ENCODE measurements at places on chromosomes 4 and X.

DNA sequence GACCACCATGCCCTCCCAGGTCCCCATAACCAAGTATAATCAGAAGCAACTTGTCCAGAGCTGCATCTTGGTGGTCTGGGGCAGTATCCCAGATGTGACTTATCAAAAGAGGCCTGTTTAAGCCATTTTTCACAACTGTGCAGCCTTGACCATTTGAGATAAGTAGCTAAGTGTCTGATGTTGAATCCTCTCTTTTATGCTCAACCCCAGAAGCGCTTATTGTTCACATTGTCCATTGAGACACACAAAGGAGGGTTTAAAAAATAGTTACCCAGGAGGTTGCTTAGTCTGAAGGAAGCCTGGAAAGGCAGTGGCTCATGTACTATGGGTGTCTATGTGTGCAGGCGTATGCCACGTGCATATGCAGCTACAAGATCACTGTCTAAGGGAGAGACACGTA, 27.0 kb downstream of the ENPP6 start:
- H3K4me3 ChIP-seq = no peak overlapping the region
- no peaks in the 10 kb centered on the region for H3K27me3 ChIP-seq
- H3K27ac ChIP-seq = no peak overlapping the region
- DNase-seq = no peak
- no peaks in the 10 kb centered on the region for H3K36me3 ChIP-seq

GRCh38 chr4:151957153-151957552, 196.3 kb upstream of the GATB start:
- H3K27ac ChIP-seq = no peak overlapping the region
- no peaks in the 10 kb centered on the region for H3K36me3 ChIP-seq
- H3K4me3 ChIP-seq = no peak overlapping the region
- H3K4me1 ChIP-seq = no peaks in the 10 kb centered on the region
- no peak for DNase-seq

- no peak overlapping the region for H3K4me3 ChIP-seq
- no peaks in the 10 kb centered on the region for H3K4me1 ChIP-seq
- DNase-seq = no peak
- no peaks in the 10 kb centered on the region for H3K27me3 ChIP-seq
These were observed 142.7 kb downstream of the TENM3 start for GRCh38 chr4:182385897-182386296.

- DNase-seq = no peak
- peaks cover 7% of the 10 kb centered on the region for H3K4me1 ChIP-seq
- H3K27me3 ChIP-seq = no peaks in the 10 kb centered on the region
- no peaks in the 10 kb centered on the region for H3K36me3 ChIP-seq
These were observed 4.9 kb downstream of the ZNF275 start for GRCh38 chrX:153338836-153339235.

DNA sequence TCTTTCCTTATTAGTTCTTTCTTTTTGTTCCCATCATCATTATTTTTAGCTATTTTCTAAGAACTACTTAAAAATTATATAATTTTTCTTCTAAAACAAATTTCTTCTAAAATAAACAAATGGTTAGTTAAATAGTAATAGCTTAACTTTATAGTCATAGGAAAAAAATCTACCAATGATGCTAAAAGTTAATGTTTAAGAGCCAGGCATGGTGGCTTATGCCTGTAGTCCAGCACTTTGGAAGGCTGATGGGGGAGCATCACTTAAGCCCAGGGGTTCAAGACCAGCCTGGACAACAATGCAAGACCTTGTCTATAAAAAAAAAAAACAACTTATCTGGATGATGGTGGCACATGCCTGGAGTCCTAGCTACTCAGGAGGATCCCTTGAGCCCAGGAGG, 127.1 kb upstream of the ANXA3 start:
- no peaks in the 10 kb centered on the region for H3K27me3 ChIP-seq
- no peak overlapping the region for H3K4me3 ChIP-seq
- no peak for DNase-seq
- H3K4me1 ChIP-seq = no peaks in the 10 kb centered on the region
- no peaks in the 10 kb centered on the region for H3K36me3 ChIP-seq
- H3K27ac ChIP-seq = no peak overlapping the region

DNA sequence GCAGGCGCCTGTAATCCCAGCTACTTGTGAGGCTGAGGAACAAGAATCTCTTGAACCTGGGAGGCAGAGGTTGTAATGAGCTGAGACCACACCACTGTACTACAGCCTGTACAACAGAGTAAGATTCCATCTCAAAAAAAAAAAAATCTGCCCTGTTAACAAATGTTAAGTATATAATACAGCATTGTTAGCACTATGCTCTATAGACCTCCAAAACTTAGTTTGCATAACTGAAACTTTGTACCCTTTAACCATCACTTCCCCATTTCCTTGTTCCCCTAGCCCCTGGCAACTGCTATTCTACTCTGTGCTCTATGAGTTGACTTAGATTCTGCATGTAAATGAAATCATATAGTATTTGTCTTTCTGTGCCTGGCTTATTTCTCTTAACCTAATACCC, 76.7 kb downstream of the TAB3 start:
- no peak for DNase-seq
- H3K27me3 ChIP-seq = no peaks in the 10 kb centered on the region
- no peaks in the 10 kb centered on the region for H3K36me3 ChIP-seq
- H3K27ac ChIP-seq = no peak overlapping the region
- no peak overlapping the region for H3K4me3 ChIP-seq
- no peaks in the 10 kb centered on the region for H3K4me1 ChIP-seq

- peak; percentile 56 for DNase-seq
- H3K4me1 ChIP-seq = no peaks in the 10 kb centered on the region
- no peaks in the 10 kb centered on the region for H3K36me3 ChIP-seq
- peak overlapping the region; percentile 17 for H3K4me3 ChIP-seq
- H3K27ac ChIP-seq = no peak overlapping the region
These were observed 2.1 kb downstream of the GPR101 start for GRCh38 chrX:137031517-137032340.

DNA sequence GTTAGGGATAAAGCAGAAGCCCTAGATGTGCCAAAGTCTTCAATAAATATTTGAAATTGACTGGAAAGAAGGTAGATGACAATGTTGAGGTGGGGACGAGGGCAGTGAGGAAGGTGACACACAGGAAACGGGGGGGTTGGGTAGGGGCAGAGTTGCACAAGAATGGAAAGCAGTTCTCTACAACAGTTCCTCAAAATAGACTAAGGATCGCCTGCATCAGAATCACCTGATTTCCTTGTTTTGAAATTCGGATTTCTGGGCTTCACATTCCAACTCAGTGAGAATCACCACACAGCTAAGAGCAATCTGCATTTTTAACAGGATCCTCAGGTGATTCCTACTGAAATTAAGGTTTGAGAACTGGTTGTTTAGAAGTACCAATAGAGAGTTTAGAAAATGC, 70.6 kb downstream of the ARFIP1 start:
- H3K27ac ChIP-seq = peak overlapping the region; percentile 74
- H3K27me3 ChIP-seq = no peaks in the 10 kb centered on the region
- no peaks in the 10 kb centered on the region for H3K4me1 ChIP-seq
- DNase-seq = peak; percentile 70
- no peak overlapping the region for H3K4me3 ChIP-seq

DNA sequence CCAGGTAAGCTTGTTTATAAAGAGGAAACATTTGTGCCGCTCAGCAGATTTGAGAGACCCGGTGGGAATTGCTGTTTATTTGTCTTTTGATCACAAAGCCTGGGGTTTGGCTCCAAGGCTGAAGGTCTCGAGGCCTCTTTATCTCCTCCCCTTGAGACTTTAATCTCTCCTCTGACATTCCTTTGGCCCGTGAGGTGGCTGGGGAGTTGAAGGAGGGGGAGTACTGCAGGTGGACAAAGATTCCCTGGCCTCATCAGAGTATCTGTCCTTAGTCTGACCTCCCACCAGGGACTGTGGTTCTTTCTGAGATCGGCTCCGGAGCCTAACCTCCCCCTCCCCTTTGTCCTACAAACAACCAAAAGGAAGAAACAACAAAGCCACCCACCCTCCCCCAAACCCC, 216.5 kb downstream of the MID1IP1 start:
- no peaks in the 10 kb centered on the region for H3K27me3 ChIP-seq
- H3K4me3 ChIP-seq = no peak overlapping the region

DNA sequence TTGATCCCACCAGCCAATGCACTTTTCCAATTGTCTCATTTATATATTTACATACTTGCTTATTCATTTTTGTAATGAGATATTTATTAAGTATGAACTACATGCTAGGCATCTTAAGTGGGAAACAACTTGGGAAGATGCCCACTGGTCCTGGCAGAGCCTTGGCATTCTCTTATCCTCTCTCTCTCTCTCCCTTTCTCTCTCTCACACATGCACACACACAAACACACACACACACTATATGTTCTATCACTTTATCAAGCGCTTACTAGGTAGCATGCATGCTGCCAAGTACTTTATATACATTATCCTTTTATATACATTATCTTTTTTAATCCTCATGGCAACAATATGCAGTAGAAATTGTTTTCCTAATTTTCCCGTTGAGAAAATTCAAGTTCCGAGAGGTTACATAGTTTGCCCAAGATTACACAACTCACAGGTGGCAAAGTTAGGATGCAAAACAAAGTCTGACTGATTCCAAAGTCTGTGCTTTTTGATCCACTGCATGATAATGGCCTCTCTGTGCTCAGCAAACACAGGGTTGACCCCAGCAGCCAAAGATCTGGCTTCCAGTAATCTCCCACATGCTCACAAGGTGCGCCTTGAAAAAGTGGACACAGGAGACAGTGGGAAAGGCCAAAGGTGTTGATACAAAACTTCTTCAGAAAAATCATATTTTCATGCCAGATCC, 173.1 kb upstream of the KLF3 start:
- peaks cover 5% of the 10 kb centered on the region for H3K4me1 ChIP-seq
- no peaks in the 10 kb centered on the region for H3K27me3 ChIP-seq
- no peak overlapping the region for H3K4me3 ChIP-seq
- no peak overlapping the region for H3K27ac ChIP-seq

- H3K36me3 ChIP-seq = no peaks in the 10 kb centered on the region
- no peaks in the 10 kb centered on the region for H3K4me1 ChIP-seq
- no peak for DNase-seq
- H3K27ac ChIP-seq = no peak overlapping the region
- H3K27me3 ChIP-seq = no peaks in the 10 kb centered on the region
These were observed 483.7 kb upstream of the FTHL17 start for GRCh38 chrX:31555506-31555905.

DNA sequence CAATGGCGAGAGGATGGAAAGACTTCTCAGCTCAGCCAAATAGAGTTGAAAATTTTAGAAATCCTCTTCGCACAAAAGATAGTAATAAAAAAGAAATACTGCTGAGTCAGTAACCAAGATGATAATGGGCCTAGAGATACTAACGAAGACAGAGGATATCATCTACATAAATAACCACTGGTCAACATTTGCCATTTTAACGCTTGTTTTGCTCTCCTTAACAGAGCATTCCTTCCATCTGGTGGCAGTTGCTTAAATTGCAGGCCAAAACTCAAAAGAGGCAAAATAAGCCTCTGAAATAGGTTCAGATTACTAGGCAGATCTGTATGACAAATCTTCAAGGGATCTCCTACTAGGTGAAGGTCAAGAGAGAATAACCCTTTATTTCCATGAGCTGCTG, 51.7 kb upstream of the MCF2 start:
- H3K4me1 ChIP-seq = no peaks in the 10 kb centered on the region
- H3K36me3 ChIP-seq = peaks cover 4% of the 10 kb centered on the region
- no peak overlapping the region for H3K4me3 ChIP-seq
- H3K27me3 ChIP-seq = no peaks in the 10 kb centered on the region
- no peak overlapping the region for H3K27ac ChIP-seq

DNA sequence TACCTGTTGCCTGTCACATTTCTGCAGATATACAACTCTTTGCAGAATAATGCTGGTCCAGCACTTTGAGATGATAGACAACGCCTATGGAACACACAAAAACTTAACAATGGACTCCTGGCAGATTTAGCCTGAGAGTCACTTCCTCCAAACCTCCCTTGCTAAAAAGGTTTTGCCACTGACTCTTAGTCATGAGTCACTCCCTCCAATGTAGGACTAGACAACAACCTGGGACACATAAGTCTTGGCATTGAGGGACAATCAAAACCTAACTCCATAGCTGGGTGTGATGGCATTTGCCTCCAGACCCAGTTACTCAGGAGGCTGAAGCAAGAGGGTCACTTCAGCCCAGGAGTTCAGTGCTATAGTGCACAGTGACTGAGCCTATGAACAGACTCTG, 22.0 kb upstream of the EIF4E start:
- no peaks in the 10 kb centered on the region for H3K4me1 ChIP-seq
- no peak overlapping the region for H3K27ac ChIP-seq
- no peak for DNase-seq
- H3K4me3 ChIP-seq = no peak overlapping the region

- no peak for DNase-seq
- H3K36me3 ChIP-seq = no peaks in the 10 kb centered on the region
- no peaks in the 10 kb centered on the region for H3K4me1 ChIP-seq
- no peaks in the 10 kb centered on the region for H3K27me3 ChIP-seq
These were observed 176.0 kb upstream of the NWD2 start for GRCh38 chr4:37068580-37068979.

GRCh38 chrX:69136546-69137331, 28.5 kb downstream of the PJA1 start:
- H3K27me3 ChIP-seq = peaks cover 16% of the 10 kb centered on the region
- no peaks in the 10 kb centered on the region for H3K4me1 ChIP-seq
- no peak overlapping the region for H3K4me3 ChIP-seq
- DNase-seq = no peak
- no peaks in the 10 kb centered on the region for H3K36me3 ChIP-seq

- H3K36me3 ChIP-seq = no peaks in the 10 kb centered on the region
- no peak overlapping the region for H3K4me3 ChIP-seq
- H3K27ac ChIP-seq = no peak overlapping the region
- no peak for DNase-seq
- H3K27me3 ChIP-seq = no peaks in the 10 kb centered on the region
These were observed 194.0 kb downstream of the PDGFRA start for GRCh38 chr4:54423066-54423465.

DNA sequence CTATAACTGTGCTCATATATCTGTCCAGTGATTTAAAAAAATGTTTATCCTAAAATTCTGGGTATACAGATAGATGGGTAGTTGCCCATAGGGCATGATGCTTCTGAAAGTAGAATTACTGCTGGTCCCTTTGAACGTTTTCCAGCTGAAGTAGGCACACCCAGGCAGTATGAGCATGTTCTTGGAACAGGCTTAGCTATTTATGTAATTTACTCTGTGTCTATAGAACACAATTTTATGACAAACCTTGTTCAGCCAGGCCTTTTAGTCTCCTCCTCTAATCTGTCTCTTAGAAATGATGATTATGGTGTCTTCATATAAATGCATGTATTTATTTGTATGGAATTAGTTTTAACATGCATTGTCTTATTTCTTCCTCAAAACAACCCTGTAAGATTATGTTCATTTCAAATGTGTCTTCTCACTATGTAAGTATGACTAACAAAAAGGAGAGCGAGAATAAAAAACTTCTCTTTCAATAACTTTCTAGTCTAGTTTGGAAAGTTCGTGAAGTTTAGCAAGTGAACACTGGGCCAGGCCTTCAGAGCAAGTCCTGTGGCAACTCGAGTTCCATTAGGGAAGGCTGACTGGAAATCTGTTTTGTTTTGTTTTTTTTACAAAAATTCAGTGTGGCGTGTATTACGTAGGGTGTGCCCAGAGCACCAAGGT, 142.0 kb downstream of the AFF1 start:
- no peaks in the 10 kb centered on the region for H3K36me3 ChIP-seq
- H3K4me3 ChIP-seq = no peak overlapping the region
- peaks cover 47% of the 10 kb centered on the region for H3K4me1 ChIP-seq
- H3K27ac ChIP-seq = no peak overlapping the region
- no peaks in the 10 kb centered on the region for H3K27me3 ChIP-seq

All from left lung (tissue), 14 donors.